ENCODE measurements at places on chromosomes 4 and X.

DNA sequence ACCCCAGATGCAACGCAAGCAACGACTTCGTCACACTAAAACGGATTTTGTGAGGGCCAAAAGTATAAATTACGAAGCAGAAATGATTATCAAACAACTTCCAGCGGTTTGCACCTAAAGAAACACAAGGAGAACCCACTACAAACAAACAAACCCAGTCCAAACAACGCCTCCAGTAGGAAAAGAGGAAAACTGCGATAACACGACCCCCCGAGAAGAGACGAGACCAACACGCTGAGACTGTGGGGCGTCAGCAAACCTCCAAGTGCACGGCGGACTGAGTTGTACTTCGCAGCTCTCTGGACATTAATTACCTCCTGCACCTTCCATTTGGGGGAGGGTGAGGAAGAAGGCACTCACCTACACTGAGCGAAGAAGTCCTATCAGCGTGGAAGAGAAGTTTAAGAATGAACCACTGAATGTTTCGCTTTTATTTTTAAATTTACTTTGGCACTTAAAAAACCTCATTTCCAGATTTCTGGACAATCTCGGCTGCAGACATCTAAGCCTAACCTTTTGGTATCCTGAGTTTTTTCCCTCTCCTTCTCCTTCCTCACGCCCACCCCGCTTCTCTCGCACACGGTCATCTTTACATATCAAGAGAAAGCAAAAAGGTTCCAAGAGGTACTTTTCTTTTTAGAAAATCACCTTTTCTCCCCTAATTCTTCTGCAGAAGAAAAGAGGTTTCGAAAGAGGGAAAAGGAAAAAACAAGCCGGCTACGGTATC lies at the start of gene MAB21L2:
TSS of gene MAB21L2 (plus strand) at position 6 of the 727 bp plus-strand sequence. CDS start 879 bp downstream, outside the sequence.
- no peak for DNase-seq

GRCh38 chr4:47597696-47598095 lies 112.6 kb downstream of the ATP10D start:
- no peak for DNase-seq

GRCh38 chr4:52617336-52618020 lies 41.6 kb downstream of the USP46 start:
- DNase-seq = no peak

- peak; percentile 36 for DNase-seq
Measured at GRCh38 chr4:72397314-72397713, 171.7 kb downstream of the ADAMTS3 start.

DNA sequence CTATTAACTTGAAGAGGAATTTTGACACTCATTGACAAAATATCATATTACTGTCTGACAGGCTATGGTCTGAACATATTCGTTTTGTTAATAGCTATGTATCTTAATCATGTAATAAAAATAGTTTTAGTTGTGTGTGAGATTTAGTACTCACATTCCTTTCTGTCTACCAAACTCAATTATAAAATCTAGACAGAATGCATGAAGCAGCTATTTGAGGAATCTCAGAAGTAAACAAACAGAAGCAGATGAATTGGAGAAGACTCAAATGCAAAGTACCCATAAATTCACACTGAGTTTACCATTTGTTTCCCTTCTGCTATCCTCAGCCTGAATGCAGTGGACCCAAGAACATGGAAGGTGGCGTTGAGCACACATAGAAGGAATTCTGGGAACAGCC lies 841.6 kb upstream of the AADAT start:
- no peak for DNase-seq

GRCh38 chr4:98601708-98602107 lies 56.7 kb downstream of the TSPAN5 start:
- DNase-seq = peak; percentile 76

DNA sequence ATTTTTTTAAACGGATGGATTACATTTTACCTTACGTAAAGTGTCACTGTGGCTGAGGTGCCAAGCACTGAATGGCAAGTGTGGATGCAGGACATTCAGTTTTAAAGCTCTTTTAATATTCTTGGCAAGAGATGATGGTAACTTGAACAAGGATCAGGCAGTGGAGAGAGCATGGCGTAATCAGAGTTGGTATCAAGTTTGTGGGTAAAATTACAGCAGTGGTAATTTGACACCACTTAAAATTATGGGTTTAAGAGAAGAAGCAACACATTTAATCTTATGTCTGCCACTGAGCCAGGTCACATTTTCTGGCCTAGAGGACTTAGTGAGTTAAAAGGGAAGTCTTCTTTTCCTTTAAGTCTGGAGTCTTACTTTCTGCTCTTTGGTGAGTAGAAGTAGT lies 100.5 kb downstream of the NAA11 start:
- no peak for DNase-seq

- no peak for DNase-seq
Measured at GRCh38 chr4:38230821-38231563, 270.8 kb downstream of the PTTG2 start.

- no peak for DNase-seq
Measured at GRCh38 chrX:70436343-70436742, 8.3 kb upstream of the DLG3 start.

DNA sequence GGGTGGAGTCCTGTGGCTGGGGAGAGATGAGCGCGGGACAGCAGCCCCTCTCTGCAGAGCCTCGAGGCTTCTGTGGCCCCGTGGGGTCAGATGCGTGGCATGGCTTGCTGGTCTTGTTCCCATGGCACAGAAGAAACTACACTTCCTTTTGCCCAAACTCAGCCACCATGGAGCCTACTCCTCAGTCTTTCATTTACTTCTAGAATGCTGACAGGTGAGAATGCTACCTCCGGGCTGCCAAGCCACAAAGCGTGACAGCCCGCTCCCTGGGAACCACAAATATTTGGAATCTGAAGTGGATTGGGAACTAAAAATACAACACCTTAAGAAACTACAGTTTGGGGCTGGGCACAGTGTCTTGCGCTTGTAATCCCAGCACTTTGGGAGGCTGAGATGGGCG lies 98.0 kb downstream of the TRAPPC11 start:
- DNase-seq = peak; percentile 83

- DNase-seq = peak; percentile 44
Measured at GRCh38 chrX:45621376-45622041, 420.8 kb upstream of the DIPK2B start.

GRCh38 chr4:138107023-138107422 lies 135.1 kb downstream of the SLC7A11 start:
- no peak for DNase-seq

- no peak for DNase-seq
Measured at GRCh38 chr4:121009578-121010478, 62.5 kb downstream of the NDNF start.

Data from kidney tubule cell (primary cell).